ENCODE measurements at places on chromosomes 16 and 17.

GRCh38 chr16:65181071-65181561 lies 59.3 kb upstream of the CDH11 start:
- no peak for DNase-seq

DNA sequence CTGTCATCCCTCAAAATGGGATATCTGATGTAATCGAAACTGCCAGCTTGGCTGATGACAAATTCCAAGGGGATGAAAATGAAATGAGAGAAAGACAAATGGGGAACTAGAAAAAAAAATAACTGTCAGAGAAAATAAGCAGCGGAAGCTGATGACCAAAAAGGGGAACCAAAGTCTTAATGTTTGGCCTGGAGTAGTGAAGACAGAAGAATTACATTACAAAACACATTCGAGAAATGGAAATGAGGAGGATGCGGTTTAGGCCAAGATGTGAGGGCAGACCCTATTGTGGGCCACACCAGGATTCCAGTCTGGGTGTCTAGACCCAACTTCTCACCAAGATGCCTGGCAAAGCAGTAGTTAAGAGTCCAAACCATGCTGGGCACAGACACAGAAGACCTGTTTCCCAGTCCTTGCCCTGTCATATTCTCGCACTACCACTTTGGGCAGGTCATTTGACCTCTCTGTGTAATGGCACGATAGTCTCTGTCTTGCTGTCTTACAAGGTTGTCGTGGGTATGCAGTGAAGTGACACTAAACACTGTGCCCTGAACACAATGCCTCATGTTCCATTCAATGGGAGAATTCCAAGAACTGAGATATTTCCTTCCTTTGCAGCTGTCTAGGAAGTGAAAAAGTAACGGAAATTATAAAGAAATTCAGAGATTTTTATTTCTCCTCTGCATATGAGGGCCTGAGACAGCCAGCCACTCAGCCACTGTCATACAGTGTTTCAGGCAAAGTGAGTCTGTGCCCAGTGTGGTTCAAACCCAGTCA lies 12.3 kb upstream of the CCL2 start:
- no peak for DNase-seq

GRCh38 chr17:12973496-12974004 lies 44.3 kb downstream of the ELAC2 start:
- no peak for DNase-seq

GRCh38 chr17:57703273-57703672 lies 41.8 kb downstream of the CCDC182 start:
- no peak for DNase-seq

DNA sequence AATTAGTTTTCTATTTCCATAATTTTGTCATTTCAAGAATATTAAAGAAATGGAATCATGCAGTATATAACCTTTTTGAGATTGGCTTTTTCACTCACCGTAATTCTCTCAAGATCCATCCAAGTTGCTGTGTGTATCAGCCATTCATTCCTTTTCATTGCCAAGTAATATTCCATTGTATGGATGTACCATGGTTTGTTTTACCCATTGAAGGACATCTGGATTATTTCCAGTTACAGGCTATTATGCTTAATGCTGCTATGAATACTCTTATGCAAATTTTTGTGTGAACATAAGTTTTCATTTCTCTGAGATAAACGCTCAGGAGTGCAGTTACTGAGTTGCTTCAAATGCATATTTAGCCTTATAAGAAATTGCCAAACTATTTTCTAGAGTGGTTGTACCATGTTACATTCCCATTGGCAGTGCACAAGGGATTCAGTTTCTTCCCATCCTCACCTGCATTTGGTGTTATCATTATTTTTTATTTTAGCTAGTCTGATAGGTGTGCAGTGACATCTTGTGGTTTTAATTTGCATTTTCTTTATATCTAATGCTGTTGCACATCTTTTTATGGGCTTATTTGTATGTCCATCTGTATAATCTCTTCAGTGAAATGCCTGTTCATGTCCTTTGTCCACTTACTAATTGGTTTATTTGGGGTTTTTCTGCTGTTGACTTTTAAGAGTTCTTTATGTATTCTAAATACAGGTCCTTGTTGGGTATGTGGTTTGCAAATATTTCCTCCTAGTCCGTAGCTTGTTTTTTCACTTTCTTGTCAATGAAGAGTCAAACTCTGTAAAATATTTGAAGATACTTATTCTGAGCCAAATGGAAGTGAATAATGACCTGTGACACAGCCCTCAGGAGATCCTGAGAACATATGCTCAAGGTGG lies 32.7 kb downstream of the BMERB1 start:
- DNase-seq = no peak

DNA sequence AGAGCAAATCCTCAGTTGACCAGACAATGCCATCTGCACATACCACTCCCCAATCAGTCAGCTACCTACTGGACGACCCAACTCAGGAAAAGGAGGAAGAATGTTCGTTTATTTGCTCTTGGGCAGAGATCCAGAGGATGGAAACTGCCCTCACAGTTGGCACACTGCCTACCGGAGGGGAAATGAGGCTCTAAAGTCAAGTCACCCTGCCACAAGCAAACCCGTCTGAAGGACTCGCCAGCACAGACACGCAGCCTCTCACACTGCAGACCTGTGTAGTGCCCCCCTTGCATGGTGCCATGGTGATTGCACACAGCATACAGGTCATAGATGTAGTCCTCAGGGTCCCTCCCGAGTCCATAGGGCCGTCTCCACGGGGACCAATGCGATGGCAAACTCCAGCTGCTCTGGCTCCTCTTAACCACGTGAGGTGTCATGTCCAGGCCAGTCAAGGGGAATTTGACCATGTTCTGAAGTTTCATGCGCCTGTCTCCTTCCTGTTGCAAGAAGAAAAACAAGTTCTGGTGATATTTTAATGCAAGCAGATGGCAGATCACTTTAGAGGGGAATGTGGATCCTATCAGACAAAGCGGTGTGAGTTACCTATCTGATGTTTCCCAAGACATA lies 69.5 kb downstream of the USP31 start:
- DNase-seq = no peak

DNA sequence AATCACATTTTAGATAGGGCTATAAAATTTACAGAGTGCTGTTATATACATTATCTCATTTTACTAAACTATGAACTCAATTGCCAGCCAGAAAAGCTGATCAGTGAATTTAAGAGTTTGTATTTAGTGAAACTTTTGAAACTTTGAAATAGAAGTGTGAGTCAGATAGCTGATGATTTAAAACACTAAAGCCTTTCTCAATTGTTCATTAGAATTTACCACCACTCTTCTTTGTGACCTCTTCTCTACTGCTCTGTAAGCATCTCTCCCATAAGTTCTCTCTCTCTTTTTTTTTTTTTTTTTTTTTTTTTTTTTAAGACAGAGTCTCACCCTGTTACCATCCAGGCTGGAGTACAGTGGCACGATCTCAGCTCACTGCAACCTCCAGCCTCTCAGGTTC lies 43.7 kb downstream of the GOSR1 start:
- DNase-seq = no peak

All from CD8-positive, alpha-beta T cell (primary cell).